Panc1 (cell line): ENCODE measurements at places on chromosomes 2 and 18. TPM values are rescaled to one million over a fixed set of nuclear protein-coding genes. Genes with fewer than 3 reads are reported as not detected.

Gene MCEE
- total RNA-seq = 4.8 TPM

Gene TNFRSF11A
- total RNA-seq = 14.1 TPM

Gene CPO
- total RNA-seq = not detected

Gene MBP
- total RNA-seq = 88.8 TPM

Gene TXNDC2
- total RNA-seq = 0.90 TPM

Gene ARHGAP25
- 0.49 TPM for total RNA-seq

Gene POLR1B
- total RNA-seq = 35.4 TPM

Gene ANXA4
- total RNA-seq = 183 TPM

Gene CD302
- total RNA-seq = 3.3 TPM
